ENCODE measurements at places on chromosomes 7 and 10.

DNA sequence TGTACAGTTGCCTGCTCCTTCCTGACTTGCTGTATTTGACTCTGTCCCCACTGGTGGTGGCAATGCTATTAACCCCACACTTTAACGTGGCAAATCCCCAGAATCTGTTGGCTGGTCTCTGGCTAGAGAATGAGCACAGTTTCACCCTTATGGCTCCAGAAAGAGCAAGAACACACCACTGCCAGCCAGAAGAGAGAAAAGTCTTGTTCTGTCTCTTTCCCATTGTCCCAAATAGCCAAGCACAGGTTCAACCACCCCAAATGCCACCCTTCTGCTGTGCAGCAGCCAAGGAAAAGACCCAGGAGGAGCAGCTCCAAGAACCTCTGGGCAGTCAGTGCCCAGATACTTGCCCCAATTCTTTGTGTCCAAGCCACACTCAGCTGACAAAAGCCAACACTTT is 11.3 kb downstream of the SLC16A9 start:
- DNase-seq = no peak

GRCh38 chr7:2821842-2822507 is 22.1 kb downstream of the GNA12 start:
- peak; percentile 89 for DNase-seq

DNA sequence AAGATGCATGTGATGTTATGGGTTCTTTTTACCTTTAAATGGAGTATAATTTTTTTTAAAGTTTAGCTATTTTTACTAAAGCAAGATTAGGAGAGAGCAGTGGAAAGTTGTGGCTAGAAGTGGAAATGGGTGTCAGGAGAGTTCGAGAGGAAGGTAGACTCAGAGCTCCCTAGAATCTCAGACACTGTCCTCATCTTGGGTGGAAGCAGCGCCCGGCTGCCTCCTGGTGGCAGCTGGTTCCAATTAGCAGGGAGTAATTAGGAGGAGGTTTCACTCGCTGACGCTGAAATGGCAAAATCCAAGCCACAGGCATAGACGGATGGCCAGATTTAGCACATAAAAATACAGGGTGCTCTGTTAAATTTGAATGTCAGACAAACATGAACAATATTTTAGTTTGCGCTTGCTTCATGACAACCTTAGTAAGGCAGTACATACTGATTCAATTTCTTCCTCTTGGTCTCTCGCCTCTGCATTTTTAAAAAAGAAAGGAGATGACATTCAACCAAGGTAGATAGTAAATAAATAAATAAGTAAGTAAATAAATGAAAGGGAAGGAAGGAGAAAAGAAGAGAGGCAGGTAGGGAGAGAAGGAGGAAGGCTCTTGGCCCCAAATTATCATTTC is 58.5 kb downstream of the LGI1 start:
- DNase-seq = peak; percentile 61

GRCh38 chr7:55120501-55121198 is 101.8 kb downstream of the EGFR start:
- DNase-seq = no peak

GRCh38 chr7:40455485-40455884 is 320.7 kb downstream of the SUGCT start:
- no peak for DNase-seq

DNA sequence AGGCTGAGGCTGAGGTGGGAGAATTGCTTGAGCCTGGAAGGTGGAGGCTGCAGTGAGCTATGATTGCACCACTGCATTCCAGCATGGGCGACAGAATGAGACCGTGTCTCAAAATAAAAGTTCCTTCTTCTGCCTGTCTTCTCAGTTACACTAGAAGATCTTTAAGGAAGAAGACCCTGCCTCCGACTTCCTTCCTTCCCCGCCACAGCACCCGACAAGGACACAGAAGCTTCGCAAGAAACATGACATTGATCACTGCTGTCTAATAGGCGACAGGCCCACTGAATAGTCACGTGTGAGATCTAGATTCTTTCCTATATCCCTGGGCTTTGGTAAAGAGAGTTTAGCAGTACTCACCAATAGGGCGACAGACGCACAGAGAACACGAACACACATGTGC is 118.2 kb downstream of the PRPF18 start:
- no peak for DNase-seq

Data from NAMALWA (cell line).